ENCODE measurements at places on chromosomes 3 and 15.

GRCh38 chr3:154040283-154040682 is 80.9 kb upstream of the ARHGEF26 start:
- DNase-seq: no peak

- no peak for DNase-seq
These were observed 6.2 kb downstream of the MELTF start for GRCh38 chr3:197023241-197023997.

- peak; percentile 8 for DNase-seq
These were observed 1077.4 kb downstream of the EPHA3 start for GRCh38 chr3:90184861-90185260.

- DNase-seq: no peak
These were observed 907.8 kb downstream of the NTRK3 start for GRCh38 chr15:87348746-87349145.

GRCh38 chr3:162166543-162166942 is 669.9 kb downstream of the OTOL1 start:
- DNase-seq: no peak

DNA sequence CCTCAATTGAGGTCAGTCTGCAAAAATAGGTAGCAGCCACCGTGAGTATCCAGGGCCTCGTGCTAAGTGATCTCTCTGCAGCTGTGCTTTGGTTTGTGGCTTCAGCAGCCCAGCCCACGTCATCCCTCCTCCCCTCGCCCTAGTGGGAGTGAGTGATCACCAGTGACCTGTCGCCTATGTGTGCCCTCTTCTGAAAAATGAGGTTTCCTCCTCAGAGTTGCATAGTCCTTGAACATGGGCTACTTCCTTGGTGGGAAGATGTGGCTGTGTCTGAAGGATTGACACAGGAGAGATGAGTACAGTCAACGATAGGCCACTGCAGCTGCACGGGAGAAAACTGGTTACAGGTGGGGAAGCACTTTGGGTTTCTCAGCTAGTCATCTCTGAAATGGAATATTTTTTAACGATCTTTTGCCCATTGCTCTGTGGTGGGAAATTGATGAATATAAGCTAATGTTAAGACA is 144.8 kb upstream of the BHLHE40 start:
- DNase-seq: no peak

DNA sequence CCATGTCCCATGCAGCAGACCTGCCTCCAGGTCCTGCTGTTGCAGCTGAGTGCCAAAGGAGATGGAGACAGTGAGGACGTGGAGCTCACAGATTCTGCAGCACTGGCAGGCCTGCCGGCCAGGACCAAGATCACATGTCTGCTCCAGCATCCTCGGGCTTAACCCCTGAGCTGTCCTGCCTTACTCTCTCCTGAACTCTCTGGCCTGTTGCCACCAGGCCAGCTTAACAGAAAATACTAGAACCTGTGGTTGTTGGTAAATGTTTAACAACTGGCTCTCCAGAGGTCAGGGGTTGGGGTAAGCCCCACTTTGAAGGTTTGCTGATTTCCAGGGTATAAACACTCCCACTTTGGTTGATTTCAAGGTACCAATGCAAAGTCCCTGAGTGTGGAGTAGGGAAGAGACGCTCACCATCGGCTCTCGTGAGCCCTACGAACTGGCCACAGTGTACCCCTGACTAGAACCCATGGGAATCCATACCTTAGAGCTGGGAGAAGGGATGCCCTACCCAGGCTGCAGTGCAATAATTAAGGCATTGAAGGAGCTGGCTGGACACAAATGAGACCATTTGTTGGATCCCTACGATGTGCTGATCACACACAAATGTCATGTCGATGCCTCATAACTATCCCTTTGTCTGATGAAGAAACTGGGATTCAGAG is 147.9 kb downstream of the OR4M2 start:
- DNase-seq: no peak

GRCh38 chr3:175852560-175852959 is 993.4 kb downstream of the NAALADL2 start:
- no peak for DNase-seq

GRCh38 chr3:12224181-12225147 is 64.4 kb upstream of the PPARG start:
- DNase-seq: no peak

GRCh38 chr3:148998715-148999423 is 7.5 kb downstream of the GYG1 start:
- no peak for DNase-seq

GRCh38 chr15:49282366-49282765 is 112.3 kb downstream of the GALK2 start:
- DNase-seq: no peak

DNA sequence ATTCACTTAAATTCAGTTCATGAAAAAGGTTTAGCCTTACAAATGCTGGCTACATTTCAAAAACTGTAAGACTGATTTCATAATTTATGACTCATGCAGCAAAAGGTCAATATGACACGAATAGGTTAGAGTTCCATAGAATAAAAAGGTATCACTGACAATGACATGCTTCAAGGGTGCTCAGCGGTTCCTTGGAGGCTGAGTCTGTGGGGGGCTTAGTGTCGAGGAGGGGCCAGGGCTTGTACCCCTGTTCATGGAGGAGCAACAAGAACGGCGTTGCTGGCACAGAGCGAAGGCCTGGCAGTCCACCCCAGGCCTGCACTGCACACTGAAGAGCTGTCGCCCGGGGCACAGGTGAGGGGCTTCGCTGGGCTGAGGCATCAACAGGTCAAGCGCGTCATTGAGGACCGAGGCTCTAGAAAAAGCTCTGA is 174.2 kb downstream of the NR1D2 start:
- no peak for DNase-seq

DNA sequence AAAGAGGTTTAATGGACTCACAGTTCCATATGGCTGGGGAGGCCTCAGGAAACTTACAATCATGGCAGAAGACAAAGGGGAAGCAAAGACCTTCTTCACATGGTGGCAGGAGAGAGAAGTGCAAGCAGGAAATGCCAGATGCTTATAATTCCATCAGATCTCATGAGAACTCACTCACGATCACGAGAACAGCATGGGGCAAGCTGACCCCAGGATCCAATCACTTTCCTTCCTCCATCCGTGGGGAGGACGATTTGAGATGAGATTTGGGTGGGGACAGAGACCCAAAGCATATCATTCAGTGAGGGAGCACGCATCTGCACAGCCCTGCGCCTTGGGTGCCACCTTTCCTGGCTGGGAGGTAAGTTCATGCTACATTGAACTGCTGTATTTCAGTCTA is 234.1 kb upstream of the ATP10A start:
- DNase-seq: no peak

DNA sequence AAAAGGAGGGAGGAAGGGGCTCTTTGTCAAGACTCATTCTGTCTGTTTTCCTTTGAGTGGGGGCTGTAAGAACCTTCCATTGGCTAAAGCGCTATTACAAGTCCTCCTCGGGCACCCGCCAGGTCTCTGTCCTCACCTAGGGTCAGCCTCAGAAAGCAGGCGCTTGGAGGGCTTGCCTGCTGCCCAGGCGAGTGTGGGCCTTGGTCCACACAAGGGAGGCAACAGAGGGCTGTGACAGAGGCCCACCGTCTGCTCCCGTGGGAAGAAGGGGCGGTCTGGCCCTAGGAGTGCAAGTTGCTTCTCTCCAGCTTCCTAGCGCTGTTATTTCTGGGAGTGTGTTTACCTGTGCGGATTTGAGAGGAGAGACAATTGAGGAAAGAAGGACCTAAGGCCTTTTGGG is 24.0 kb upstream of the EHD4 start:
- DNase-seq: no peak

DNA sequence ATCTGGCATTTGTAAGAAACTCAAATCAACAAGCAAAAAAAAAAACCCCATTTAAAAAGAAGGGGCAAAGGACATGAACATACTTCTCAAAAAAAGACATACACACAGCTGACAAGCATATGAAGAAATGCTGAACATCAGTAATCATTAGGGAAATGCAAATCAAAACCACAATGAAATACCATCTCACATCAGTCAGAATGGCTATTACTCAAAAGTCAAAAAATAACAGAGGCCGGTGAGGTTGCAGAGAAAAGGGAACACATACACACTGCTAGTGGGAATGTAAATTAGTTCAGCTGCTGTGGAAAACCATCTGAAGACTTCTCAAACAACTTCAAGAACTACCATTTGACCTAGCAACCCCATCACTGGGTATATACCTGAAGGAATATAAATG is 199.4 kb upstream of the THBS1 start:
- DNase-seq: no peak

- DNase-seq: no peak
These were observed 636.1 kb downstream of the NTRK3 start for GRCh38 chr15:87620393-87620792.

- no peak for DNase-seq
These were observed 967 bp upstream of the BNC1 start for GRCh38 chr15:83285284-83285978.

DNA sequence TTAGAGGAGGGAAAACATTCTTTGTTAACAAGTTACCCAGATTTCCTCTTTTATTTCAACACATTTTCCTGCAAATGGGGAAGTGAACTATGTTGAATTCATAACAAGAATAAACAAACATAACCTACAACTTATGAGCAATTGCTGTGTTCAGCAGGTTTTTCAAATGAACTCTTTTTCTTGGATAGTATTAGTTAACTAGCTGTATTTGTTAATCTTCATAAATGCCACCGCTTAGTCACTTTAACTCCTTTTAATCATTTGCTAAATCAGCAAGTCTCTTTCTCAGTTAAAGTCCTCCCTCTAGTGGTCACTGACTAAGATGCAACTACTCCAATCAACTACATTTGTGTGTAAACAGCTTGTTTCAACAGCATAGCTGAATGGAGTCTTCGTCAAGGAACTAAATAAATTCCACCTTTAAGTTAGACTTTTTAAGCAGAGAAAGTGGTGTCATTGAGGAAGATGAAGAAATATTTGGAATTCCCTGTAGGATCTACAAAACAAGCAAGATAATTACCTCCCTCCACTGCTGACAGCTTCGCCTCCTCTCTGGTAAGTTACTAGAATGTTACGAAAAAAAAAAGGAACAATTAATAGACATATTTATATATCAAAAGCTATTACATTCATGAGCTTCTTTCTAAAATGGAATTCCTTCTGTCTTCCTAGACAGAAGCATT is 1122.0 kb downstream of the ROBO1 start:
- DNase-seq: peak; percentile 49

DNA sequence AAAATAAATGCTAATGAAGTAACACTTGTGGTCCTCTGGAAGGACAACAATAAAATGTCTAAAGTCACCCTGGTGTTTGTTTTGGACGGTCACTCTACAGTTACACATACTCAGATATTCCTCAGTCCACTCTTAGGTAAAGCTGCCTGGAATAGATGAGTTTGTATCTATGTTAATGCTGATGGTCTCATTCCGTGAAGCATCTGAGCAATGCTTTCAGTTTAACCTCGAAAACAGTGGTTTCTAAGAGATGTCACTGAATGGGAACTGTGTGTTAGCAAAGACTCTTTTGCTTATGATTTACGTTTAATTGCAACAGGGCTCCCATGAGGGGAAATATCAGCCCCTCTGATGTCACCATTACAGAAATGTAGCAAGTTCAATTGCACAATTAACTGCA is 49.1 kb downstream of the FBN1 start:
- no peak for DNase-seq

- DNase-seq: no peak
These were observed 39.8 kb upstream of the CMTM8 start for GRCh38 chr3:32198714-32199113.

- DNase-seq: peak; percentile 57
These were observed 11.0 kb downstream of the ETV5 start for GRCh38 chr3:186097663-186098451.

DNA sequence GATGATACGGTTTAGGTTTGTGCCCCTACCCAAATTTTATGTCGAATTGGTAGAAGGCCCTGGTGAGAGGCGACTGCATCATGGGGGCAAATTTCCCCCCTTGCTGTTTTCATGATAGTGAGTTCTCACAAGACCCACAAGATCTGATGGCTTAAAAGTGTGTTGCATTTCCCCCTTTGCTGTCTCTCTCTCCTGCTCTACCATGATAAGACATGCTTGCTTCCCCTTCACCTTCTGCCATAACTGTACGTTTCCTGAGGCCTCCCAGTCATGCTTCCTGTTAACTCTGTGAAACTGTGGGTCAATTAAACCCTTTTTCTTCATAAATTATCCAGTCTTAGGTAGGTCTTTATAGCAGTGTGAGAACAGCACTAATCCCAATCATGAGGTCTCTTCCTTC is 381.2 kb downstream of the RSL24D1 start:
- no peak for DNase-seq

GRCh38 chr15:39873978-39874377 is 46.1 kb downstream of the GPR176 start:
- DNase-seq: no peak

DNA sequence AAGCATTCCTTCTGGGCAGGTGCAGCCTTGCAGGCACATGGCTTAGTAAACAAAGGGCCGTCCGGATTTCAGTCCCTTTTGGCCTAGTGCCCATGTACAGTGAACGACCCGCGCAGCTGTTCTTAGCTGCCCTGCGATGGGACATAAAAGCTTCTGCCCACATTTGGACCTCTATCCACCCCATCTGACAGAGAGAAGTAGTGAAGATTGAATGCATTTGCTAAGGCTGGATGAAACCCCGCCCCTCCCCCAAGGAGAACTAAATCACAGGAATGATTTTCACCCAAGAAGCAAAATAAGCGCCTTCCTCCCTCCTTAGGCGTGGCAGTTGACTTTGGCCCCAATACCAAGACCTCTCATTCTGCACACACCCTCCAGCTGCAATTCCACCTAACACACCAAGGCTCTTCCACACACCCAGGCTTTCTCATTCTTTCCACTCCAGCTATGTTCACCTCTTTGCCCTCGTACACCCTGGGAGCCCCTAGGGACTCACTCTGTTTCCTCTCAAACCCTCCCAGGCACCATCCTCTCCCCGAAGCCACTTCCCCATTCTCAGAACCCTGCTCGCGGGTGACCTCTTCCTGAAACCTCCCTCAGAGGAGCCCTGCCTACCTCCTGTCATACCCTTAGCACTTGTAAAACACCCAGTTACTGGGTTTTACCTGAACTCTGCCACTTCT is 14.1 kb upstream of the HRH1 start:
- no peak for DNase-seq

- DNase-seq: no peak
These were observed 20.4 kb downstream of the KPNA4 start for GRCh38 chr3:160544844-160545503.

DNA sequence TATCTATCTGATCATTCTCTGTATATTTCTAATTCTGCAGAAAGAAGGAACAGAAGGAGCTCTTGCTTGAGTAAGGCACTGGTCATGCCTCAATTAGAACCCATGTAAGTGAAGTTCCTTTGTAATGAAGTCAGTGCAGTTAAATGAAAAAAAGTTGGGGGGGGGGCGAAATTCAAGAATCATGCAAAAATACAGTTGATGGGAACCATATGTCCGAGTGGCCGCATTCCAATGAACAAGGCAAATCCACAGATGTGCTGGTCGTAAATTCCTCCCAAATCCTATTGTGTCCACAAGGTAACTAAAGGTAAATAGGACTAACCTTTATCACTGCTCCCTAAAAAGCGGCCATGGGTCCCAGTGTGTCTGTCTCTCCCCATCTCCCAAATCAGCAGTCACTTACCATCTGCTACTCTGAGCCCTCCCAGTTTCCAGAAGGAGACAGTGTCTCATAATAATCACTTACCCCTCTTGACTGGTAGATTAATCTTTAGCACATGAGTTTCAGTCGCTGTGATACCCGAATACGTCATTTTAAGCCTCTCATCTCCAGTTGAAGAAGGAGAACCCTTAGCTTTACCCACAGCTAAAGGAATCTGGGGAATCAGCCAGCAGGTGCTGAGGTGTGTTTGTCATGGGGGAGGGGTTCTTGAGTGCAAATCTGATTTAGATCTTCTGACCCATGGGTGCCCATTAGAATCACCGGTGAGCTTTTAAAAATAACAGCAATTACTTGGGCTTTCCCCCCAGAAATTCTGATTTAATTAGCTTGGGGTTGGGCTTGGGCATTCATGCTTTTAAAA is 56.3 kb upstream of the EPHB3 start:
- no peak for DNase-seq
